Stimulated activated CD4-positive, alpha-beta T cell treated with anti-CD3 and anti-CD28 coated beads, Interleukin-1b, Interleukin-23, amount 100 ng/mL, for 48 hours (primary cell): ENCODE measurements at places on chromosomes 4 and X.

GRCh38 chr4:155667222-155667567 is 547 bp downstream of the GUCY1A1 start:
- DNase-seq: peak; percentile 7

GRCh38 chr4:77950203-77950602 is 87.6 kb downstream of the MRPL1 start:
- no peak for DNase-seq

DNA sequence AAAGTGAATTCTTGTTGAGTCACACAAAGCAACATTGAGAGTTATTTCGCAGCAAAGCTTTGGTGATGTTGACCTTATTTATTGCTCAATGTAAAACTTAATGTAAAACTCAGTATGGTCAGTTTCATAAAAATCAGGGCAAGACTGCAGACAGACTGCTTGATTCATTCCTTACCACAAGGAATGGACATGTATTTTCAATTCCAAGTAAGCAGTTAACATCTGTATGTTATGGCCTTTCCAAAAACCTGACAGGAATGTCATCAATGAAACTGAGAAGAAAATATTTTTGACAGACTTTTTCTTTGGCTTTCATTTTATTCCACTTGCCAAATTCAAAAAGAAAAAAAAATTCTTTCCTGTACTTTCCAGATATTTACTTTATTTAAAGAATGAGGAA is 488.3 kb downstream of the ANKRD50 start:
- no peak for DNase-seq

GRCh38 chr4:48129307-48130014 is 4.6 kb downstream of the TXK start:
- peak; percentile 49 for DNase-seq

DNA sequence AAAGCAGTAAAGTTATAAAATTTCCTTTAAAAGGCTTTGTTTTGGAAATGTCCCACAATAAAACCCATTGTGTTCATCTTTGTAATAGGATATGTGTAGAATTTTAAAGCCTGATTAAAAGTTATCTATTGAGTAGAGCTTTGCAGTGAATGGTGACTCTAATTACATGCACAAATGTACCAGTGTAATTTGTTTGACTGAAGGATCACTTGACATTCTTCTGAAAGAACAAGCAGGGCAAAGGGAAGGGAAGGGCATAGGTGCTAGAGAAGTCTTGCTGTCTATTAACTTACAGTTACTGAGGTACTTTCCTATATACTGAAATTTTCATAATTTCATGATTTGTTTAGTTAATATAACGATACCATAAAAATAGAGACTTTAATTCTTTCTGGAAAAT is 70.8 kb downstream of the STIM2 start:
- no peak for DNase-seq

DNA sequence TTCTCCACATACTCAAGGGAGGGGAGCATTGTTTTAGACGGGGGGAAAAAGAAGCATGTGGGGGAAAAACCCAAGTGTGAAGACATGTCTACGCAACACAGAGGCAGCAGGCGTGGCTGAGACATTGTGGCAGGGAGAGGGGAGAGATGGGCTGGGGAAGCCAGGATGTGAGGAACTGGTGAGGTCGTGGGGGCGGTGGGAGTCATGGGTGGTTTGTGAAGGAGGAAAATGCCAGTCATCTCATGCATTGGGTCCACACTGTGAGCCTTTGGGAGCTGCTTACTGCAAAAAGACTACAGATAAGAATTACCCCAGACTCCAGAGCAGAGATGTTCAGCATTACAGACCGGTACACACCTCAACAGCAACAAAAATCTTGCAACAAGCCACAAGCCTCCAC is 2.1 kb downstream of the JAKMIP1 start:
- DNase-seq: peak; percentile 71

- no peak for DNase-seq
These were observed 15.6 kb downstream of the PGK1 start for GRCh38 chrX:78119521-78120227.

GRCh38 chr4:113952452-113953029 is 26.9 kb downstream of the ARSJ start:
- DNase-seq: no peak

GRCh38 chr4:103100691-103101090 is 1.1 kb upstream of the BDH2 start:
- DNase-seq: no peak

- peak; percentile 6 for DNase-seq
These were observed 620.0 kb downstream of the BCOR start for GRCh38 chrX:39477762-39478120.

GRCh38 chr4:11074581-11075241 is 354.0 kb downstream of the HS3ST1 start:
- DNase-seq: no peak

DNA sequence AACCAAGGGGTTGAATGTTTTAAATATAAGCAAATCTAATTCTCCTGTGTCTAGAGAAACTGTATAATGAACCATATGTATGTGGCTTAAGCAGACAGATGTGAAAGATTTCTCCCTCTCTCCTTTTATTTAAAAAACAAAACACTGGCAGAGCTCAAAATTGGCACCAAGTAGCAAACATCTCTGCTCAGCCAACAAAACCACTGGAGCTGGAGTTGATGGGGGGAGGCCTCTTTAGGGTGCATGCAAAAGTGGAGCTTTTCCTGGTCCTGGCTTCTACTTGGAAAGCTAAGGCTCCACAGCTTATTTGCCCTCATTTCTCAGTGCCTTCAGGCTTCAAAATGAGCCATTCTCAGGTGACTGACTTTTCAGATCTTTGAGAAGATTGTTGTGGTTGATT is 95.6 kb downstream of the REPS2 start:
- no peak for DNase-seq

GRCh38 chr4:125682730-125683129 is 368.0 kb downstream of the FAT4 start:
- no peak for DNase-seq

DNA sequence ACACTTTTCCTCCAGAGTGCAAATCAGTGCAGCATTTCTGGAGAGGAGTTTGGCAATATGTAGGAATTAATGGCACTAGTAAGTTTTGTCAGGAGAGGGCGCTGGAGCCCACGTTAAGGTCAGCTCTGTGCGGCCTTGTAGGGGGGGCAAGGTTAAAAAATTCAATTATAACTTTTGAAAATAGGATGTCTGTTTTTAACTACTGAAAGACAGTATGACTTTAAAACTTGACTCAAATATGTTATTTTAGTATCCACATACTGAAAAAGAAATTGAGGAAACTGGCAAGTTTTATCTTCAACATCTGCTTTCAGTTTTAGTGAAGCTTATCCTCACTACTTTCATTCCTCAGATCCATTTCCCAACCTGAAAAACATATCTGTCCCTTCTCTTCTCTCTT is 30.9 kb upstream of the HSD17B13 start:
- DNase-seq: no peak

DNA sequence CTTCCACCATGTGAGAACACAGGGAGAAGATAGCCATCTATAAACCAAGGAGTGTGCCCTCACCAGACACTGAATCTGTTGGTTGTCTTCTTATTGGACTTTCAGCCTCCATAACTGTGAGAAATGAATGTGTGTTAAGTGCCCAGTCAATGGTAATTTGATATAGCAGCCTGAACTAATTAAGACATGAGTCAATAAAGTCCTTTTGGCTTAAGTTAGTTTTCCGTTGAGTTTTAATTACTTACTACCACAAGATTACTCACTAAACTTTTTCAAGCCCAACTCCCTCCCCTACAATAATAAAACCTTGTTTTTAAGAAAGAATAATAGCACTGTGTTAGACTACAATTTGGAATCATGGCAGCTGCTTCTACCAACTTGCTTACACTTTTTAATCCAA is 324.2 kb downstream of the PCDH19 start:
- no peak for DNase-seq

DNA sequence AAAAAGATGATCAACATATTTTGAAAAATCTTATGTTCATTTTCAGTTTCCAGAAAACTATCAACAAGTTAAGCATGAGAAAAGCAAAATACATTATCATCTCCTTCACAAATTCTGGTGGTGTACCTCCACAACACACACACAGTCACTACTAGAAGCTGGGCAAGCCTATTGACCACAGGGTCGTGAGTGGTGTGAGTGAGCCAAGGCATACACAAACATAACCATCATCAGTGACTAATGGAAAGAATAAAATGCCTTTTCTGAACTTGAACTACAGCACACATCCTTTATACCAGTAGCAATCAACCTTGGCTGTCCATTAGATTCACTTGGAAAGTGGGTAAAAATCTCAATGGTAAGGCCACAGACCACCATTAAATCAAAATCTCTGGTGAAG is 180.2 kb downstream of the FAM47B start:
- no peak for DNase-seq

- DNase-seq: no peak
These were observed 214.8 kb downstream of the SPATA18 start for GRCh38 chr4:52265781-52266525.

DNA sequence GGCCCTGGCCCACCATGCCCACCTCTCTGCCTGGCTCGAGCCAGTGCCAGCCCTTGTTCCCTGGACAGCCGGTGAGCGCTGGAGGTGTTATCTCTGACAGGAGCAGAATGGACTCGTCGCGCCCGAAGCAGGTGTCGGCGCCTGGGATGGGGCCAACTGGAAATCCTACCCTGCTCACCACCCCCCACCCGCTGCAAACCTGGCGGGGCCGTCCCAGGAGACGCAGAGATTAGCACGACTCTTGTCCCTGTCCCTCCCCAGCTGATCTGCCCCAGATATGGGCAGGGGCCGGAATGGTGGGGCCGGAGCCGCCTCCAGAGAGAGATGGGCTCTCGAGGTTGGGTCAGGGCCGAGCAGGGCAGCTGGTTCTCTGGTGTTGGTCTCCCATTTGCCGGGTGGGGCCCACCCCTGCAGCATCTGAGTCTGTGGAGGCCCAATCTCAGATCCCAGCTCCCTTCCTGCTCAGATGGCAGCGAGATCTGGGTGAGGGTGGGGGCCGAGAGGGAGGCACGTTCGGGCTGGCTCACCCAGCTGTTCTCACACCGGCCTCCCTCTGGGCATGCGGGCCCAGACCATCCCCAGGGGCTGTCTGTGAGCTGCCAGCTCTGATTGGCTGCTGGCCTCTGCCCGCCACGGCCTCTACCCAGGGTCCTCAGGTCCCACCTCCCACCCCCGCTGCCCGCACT is 20.1 kb upstream of the FGFR3 start:
- DNase-seq: no peak

DNA sequence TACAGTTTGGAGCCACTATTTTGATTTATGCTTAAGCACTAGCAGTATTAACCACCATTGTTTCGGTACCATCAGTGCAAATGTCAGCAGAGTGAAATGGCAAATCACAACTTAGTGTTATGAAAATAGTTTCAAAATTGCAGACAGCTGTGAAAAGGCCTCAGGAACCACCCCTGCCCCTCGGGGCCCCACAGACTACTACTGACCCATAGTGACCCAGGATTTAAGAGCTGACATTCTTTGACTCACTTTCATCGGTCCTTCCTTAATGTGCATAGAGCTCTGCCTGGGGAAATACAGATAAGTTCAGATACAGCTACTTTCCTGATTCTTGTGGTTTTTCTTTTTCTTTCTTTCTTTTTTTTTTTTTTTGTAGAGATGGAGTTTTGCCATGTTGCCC is 3.3 kb upstream of the BBS7 start:
- no peak for DNase-seq

GRCh38 chr4:150286656-150287055 is 208.4 kb downstream of the DCLK2 start:
- no peak for DNase-seq

GRCh38 chrX:36849407-36849806 is 158.8 kb upstream of the FAM47C start:
- DNase-seq: no peak

- DNase-seq: no peak
These were observed 22.4 kb downstream of the FAT1 start for GRCh38 chr4:186701273-186701672.

DNA sequence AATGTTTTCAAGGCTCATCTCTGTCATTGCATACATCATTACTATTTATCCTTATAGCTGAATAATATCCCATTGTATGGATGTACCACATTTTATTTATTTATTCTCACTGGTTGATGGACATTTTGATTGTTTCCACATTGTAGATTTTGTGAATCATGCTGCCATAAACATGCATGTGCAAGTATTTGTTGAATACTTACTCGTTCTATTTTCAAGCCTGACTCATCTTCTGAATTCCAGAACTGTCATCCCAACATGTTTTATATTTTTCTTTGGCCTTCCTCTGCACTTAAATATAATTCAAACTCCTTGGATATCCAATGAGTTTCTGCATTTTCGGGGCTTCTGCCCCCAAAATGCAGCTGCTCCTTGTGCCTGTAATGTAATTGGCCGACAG is 77.6 kb downstream of the MXRA5 start:
- DNase-seq: no peak

- no peak for DNase-seq
These were observed 191.6 kb downstream of the VEGFC start for GRCh38 chr4:176601124-176601523.

GRCh38 chrX:259692-260355 is 21.4 kb upstream of the PLCXD1 start:
- no peak for DNase-seq

GRCh38 chr4:1871471-1872021 is 353 bp downstream of the NSD2 start:
- DNase-seq: no peak

DNA sequence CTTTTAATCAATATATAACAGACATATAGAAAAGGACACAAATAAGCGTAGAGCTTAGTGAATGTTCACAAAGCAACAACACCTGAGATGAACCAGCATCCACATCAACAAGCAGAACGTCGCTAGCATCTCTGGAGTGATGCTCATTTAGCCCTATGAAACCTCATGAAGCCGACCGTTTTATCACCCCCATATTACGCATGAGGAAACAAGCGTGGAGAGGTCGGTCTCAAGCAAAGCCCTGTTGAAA is 524 bp upstream of the RPS3A start:
- DNase-seq: no peak

- no peak for DNase-seq
These were observed 60.8 kb downstream of the TBL1X start for GRCh38 chrX:9525511-9526248.

- no peak for DNase-seq
These were observed 281.1 kb upstream of the ARX start for GRCh38 chrX:25296850-25297249.

GRCh38 chr4:148454835-148455234 is 12.6 kb upstream of the NR3C2 start:
- DNase-seq: no peak

DNA sequence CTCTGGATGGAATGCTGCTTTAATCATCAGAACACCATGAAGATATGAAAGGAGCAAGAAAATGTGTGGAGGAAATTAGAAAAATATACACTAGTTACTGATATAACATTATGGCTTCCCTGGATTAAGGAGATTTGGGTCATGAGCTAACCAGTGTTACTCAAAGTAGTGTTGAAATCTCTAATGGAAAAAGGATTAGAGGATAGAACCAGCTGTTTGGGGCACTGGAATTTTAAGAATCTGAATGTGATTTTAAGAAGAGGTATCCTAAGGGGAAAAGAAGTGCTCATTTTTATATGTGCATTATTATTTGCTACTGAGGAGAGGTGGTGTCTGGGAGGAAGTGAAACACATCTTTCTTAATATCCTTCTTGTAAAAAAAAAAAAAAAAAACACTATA is 164.1 kb upstream of the PPARGC1A start:
- DNase-seq: no peak

GRCh38 chr4:158314756-158315487 is 104.6 kb downstream of the TMEM144 start:
- no peak for DNase-seq

GRCh38 chrX:129600981-129601424 is 53.8 kb downstream of the APLN start:
- no peak for DNase-seq
